ENCODE measurements at places on chromosomes 3 and 15. TPM values are rescaled to one million over a fixed set of nuclear protein-coding genes. Genes with fewer than 3 reads are reported as not detected.

PRKCD gene
- 5.8 TPM for total RNA-seq

CHDH gene
- total RNA-seq: 1.1 TPM

TUSC7 gene
- total RNA-seq: not detected

CLEC3B gene
- not detected for total RNA-seq

CTXN2 gene
- not detected for total RNA-seq

CNTN3 gene
- total RNA-seq: 2.3 TPM

AQP9 gene
- 0.07 TPM for total RNA-seq

Data from thoracic aorta endothelial cell (primary cell).